ENCODE measurements at places on chromosomes 1 and 21. TPM values are rescaled to one million over a fixed set of nuclear protein-coding genes. Genes with fewer than 3 reads are reported as not detected.

CD244 gene
- 0.06 TPM for total RNA-seq

DNA sequence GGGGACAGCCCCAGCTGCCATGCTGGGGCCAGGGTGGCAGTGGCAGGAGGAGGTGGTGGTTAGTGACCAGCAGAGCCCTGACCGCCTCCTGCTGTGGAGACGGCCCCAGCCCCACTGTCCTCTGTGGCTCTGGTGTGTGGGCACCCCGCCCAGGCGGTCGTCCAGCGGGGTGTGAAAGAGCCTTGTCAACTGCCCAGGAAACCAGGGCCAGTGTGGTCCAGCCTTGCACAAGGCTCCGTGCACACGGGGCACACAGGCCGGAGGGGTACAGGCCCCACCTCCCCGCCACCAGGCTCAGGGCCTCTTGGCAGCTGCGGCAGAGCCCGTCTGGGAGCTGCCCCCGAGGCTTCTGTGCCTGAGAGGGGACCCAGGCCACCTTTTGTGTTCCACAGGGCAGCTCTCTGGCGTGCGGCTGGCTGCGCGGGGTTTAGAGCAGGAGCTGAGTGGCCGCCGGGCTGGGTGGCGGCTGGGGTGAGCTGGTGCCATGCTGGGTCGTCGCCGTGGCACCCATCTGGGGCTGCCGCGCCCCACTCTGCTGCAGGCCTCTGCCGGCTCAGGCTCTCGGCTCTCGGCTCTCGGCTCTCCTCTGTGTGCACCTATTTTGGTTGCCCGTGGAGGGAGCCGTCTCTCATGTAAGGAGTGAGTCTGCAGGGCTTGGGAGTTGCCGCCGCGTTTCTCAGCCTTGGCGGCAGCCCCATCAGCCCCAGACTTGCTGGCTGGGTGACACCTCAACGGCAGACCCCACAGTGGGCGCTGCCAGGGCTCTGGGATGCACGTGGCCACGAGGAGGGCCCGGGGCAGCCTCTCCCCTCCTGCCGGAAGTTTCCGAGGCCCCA is 36.1 kb downstream of the SLX9 start:
- no peaks in the 10 kb centered on the region for H3K27me3 ChIP-seq
- no peaks in the 10 kb centered on the region for H3K36me3 ChIP-seq
- no peaks in the 10 kb centered on the region for H3K4me1 ChIP-seq
- no peak for DNase-seq

DNA sequence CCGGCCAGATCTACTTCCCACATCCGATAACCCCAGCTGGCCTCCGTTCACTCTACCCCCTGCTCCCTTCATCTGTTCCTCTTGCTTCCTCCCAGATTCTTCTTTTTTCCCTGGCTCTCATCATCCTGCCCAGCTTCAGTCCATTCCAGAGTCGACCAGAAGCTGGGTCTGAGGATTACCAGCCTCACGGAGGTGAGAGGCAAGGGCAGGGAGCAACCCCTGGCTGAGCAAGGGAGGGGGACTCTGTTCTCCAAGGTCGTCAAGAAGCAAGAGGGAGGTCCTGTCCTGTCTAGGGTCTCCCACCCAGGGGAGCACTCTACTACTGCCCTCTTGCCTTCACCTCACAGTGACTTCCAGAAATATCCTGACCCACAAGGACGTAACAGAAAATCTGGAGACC is 3.9 kb downstream of the JTB start:
- DNase-seq, result no peak
- no peak overlapping the region for H3K27ac ChIP-seq
- H3K27me3 ChIP-seq, result no peaks in the 10 kb centered on the region
- no peaks in the 10 kb centered on the region for H3K4me1 ChIP-seq
- H3K4me3 ChIP-seq, result no peak overlapping the region

WNT3A gene
- total RNA-seq, result not detected

FCRL2 gene
- not detected for total RNA-seq

GRCh38 chr21:45241357-45241756 is 46.3 kb downstream of the POFUT2 start:
- H3K4me3 ChIP-seq, result no peak overlapping the region
- DNase-seq, result no peak
- no peaks in the 10 kb centered on the region for H3K36me3 ChIP-seq

DNA sequence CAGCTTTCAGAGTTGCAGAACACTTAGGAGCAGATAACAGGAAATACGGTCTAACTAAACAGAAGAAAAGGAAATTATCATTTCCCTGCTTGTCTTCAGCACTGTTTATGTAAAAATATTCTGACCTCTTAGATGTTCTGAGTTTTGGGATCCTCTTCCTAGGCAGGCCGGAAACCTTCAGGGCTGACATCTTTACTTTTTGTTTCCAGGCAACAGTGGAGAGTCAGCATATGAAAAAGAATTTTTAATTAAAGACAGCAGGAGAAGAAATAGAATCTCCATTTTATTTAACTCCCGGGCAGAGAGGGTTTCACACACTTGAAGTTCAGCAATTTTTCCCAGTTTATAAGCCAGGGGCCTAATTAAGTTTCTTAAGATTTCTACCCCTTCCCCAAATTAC is 5.1 kb upstream of the RIPPLY3 start:
- H3K4me3 ChIP-seq, result no peak overlapping the region
- H3K36me3 ChIP-seq, result no peaks in the 10 kb centered on the region
- DNase-seq, result no peak
- no peaks in the 10 kb centered on the region for H3K27me3 ChIP-seq
- no peaks in the 10 kb centered on the region for H3K4me1 ChIP-seq

MANEAL gene
- total RNA-seq, result 6.3 TPM

GRCh38 chr1:53122201-53122885 is 20.1 kb downstream of the SLC1A7 start:
- H3K27ac ChIP-seq, result no peak overlapping the region
- no peaks in the 10 kb centered on the region for H3K4me1 ChIP-seq
- no peaks in the 10 kb centered on the region for H3K27me3 ChIP-seq
- no peaks in the 10 kb centered on the region for H3K36me3 ChIP-seq

DNA sequence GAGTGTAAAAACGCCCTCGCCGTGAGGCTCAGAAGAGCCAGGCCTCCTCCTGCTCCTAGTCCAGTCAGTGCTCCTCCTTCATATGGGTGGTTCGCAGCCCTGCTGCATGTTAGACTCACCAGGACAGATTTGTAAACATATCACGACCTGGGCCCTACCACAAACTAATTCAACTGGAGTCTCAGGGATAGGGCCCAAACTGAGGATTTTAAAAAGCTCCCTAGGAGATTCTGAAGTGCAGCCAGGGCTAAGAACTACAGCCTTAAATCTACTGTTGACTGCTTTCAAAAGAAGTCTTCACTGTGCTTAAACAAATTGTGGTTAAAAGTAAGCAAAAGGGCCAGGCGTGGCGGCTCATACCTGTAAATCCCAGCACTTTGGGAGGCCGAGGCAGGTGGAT is 57.0 kb downstream of the CAMTA1 start:
- H3K36me3 ChIP-seq, result no peaks in the 10 kb centered on the region

GRCh38 chr1:84299536-84300170 is 1.9 kb upstream of the SAMD13 start:
- no peaks in the 10 kb centered on the region for H3K27me3 ChIP-seq
- peaks cover 27% of the 10 kb centered on the region for H3K4me1 ChIP-seq
- DNase-seq, result no peak
- peak overlapping the region; percentile 75 for H3K4me3 ChIP-seq
- H3K36me3 ChIP-seq, result no peaks in the 10 kb centered on the region

DNA sequence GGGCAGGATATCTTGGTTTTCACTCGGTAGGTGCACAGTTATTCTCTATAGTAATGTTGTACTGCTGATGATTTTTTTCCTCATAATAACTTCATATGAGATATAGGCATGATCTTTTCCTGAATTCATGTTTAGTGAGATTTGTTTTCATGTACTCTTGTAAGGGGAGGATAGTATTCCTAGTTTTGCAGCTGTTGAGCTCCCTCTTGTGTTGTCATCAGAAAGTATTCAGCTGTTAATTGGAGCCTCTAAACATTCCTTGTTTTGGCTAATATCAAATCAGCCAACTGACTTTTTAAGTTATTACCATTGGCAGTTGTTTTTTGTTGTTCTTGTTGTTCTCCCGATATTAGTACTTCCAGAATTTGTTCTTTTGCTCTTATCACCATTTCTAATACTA is 24.4 kb downstream of the OR10R2 start:
- no peaks in the 10 kb centered on the region for H3K4me1 ChIP-seq
- H3K27me3 ChIP-seq, result no peaks in the 10 kb centered on the region
- DNase-seq, result no peak
- H3K4me3 ChIP-seq, result no peak overlapping the region

DNA sequence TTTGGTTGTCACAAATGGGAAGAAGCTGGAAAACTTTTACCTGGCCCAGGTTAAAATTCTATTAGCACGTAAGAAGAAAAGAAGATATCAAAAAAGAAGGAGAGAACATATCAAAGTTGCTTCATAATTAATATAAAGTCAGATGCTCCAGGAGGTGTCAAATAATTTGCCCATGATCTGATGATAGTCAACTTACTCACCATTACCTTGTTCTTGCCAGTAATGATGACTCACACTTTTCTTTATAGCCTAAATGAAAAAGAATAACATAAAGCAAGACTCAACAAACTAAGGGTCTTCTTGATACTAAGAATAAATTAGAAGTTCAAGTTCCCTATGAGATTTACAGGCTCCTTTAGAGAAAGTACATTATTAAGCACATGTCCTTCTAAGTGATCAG is 580.4 kb downstream of the TTLL7 start:
- no peak overlapping the region for H3K4me3 ChIP-seq
- DNase-seq, result no peak
- H3K36me3 ChIP-seq, result no peaks in the 10 kb centered on the region
- no peak overlapping the region for H3K27ac ChIP-seq
- no peaks in the 10 kb centered on the region for H3K27me3 ChIP-seq

COG2 gene
- total RNA-seq, result 13.3 TPM

DNA sequence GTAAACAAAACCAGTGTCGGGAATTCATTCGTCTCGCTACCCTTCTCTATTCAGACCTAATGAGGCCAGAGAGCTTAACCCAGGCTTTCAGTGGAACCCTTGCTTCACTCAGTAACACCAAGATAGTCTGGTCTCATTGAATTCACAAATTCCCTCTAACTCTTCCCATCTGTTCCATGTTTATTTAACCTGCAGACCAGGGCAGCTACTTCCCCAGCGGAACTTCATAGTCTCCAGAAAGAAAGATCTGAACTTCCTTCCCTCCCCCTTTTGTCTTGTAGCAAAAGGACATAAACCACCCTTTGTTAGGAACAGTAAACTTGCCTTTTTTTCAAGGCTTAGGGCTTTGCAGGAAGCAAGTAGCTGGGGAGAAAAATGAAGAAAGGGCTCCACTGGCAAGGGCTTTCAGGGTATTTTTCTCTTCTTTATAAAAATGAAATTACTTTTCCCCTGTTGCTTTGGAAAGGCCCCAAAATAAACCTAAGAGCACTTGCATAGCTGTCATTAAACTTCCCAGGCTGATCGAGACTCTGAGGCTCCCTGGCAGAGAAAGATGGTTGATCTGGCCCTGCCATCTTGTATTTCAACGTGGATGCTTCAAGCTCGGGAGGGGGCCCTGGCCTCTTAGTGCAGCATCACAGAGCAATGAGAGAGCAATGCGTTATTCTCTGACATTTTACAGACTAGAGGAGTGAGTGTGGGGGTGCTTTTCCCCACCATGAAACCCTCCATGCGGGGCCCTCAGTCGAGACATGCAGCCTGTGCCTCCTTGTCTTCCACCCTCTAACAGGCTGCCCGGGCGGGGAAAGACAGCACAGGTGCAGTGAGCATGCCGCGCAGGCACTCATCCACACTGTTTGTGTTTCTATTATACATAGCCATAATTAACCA is 30.0 kb downstream of the MIS18A start:
- no peaks in the 10 kb centered on the region for H3K4me1 ChIP-seq
- no peak overlapping the region for H3K27ac ChIP-seq
- no peaks in the 10 kb centered on the region for H3K36me3 ChIP-seq
- no peak for DNase-seq
- H3K27me3 ChIP-seq, result no peaks in the 10 kb centered on the region

CNR2 gene
- total RNA-seq, result not detected

GRCh38 chr1:177035586-177035985 is 128.9 kb downstream of the ASTN1 start:
- no peaks in the 10 kb centered on the region for H3K27me3 ChIP-seq
- DNase-seq, result no peak
- no peaks in the 10 kb centered on the region for H3K36me3 ChIP-seq
- no peak overlapping the region for H3K4me3 ChIP-seq
- no peak overlapping the region for H3K27ac ChIP-seq

DNA sequence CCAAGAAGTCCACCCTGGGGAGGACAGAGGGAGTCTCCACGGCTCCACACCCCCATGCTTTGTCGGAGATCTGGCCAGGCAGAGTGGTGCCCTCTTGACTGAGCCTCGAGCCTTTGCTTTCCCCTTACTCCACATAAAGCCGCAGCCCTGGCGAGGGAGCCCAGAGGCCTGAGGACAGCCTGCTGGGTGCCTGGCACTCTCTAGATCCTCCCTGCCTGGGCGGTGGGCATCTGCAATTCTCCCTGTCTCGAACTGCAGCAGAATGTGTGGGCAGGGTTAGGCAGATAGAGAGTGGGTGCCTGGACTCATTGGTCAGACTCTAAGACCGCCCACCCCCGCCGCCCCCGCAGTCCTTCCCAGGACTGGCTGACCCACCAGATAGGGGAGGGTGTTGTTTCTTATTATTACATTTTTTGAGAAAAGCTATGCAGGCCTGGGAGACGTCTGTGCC is 13.9 kb downstream of the EPHX1 start:
- H3K27ac ChIP-seq, result peak overlapping the region; percentile 71
- no peak for DNase-seq
- H3K36me3 ChIP-seq, result no peaks in the 10 kb centered on the region
- H3K4me1 ChIP-seq, result peaks cover 45% of the 10 kb centered on the region

GRCh38 chr21:37800456-37801061 is 115.7 kb downstream of the KCNJ6 start:
- H3K36me3 ChIP-seq, result no peaks in the 10 kb centered on the region
- H3K4me1 ChIP-seq, result no peaks in the 10 kb centered on the region
- no peak overlapping the region for H3K4me3 ChIP-seq
- no peak overlapping the region for H3K27ac ChIP-seq
- DNase-seq, result no peak

DNA sequence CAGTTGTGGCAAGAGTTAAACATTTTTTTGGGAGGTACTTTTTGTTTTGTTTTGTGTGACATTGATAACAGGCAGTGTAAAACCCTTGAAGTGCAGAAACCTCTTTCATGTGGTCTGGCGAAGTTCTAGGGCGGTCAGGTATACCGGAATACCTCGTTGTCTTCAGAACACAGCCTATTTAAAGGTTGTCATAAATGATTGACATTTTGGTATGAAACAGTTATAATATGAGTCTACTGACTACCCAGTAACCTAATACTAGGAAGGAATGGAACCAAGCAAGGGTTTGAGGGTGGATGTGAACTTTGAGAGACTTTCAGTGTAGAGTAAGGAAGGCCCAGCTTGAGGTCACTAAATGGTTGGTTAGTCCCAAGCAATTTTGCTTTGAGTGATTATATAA is 40.5 kb downstream of the PATJ start:
- H3K36me3 ChIP-seq, result no peaks in the 10 kb centered on the region
- H3K4me1 ChIP-seq, result no peaks in the 10 kb centered on the region
- no peak overlapping the region for H3K4me3 ChIP-seq
- H3K27ac ChIP-seq, result no peak overlapping the region
- H3K27me3 ChIP-seq, result no peaks in the 10 kb centered on the region

- H3K27me3 ChIP-seq, result no peaks in the 10 kb centered on the region
- no peak overlapping the region for H3K27ac ChIP-seq
- DNase-seq, result no peak
- no peaks in the 10 kb centered on the region for H3K4me1 ChIP-seq
- no peaks in the 10 kb centered on the region for H3K36me3 ChIP-seq
- no peak overlapping the region for H3K4me3 ChIP-seq
These were observed 179.9 kb upstream of the ZNF644 start for GRCh38 chr1:91201694-91202093.

Measured in pancreas (tissue), 10 donors.